ENCODE measurements at places on chromosomes 5 and 9. TPM values are rescaled to one million over a fixed set of nuclear protein-coding genes. Genes with fewer than 3 reads are reported as not detected.

GRCh38 chr5:150159031-150159430 lies 3.4 kb upstream of the PDGFRB start:
- no peak for ATAC-seq

DNA sequence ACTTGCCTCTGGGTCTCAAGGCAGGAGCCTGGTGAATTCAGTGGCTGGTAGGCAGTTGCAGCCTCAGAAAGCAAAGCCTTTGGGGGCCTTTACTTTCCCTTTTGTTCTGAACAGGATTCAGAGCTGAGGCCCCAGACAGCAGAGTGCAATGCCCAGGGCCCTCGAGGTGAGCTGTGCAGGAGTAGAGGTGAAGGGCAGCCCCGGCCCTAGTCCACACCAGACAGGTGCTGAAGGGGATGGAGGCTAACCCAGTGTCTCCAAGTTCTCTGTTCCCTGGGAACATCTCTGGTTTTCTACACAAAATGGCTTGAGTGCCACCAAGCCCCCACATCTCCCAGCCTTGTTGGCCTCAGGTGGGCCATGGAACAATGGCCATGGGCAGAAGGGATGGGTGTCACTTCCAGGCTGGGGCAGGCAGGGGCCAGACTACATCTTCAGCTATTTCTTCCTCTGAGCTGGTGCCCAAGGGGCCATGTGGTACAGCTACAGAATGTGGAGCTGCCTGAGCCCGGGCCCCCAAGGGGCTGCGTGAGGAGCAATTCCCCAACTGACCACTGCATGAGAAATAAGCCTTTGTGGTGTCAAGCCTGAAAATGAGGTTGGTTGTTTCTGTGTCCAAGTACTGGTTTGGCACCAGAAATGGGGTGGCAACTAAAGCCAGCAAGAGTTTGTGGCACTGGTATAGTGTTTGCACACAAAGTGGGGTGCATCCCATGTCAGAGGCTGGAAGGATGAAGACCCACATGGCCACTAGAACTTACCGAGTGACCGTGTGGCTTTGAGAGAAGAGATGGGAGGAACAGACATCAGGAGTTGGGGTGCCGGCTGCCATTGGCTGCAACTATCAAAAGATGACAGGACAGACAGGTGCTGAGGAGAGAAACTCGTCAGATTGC lies 57.8 kb downstream of the BARX1 start:
- no peak for ATAC-seq

DNA sequence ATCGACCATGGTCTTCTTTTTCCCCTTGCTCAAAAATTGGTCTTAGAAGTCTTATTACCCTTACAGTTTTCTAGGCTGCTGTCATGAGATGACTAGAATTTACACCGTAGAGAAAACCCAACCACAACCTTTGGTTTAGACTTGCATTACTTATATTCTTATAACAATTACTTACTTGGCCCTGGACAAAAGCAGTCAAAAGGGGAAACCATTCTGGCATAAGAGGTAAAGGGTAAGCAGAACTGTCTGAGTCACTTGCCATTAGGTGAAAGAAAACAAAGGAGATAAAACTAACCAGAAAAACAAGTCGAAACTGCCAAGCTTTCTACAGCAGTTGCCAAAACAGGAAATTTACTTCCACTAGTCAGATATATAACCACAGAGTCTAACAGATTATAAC lies 17.9 kb downstream of the TMEM245 start:
- ATAC-seq = no peak

DNA sequence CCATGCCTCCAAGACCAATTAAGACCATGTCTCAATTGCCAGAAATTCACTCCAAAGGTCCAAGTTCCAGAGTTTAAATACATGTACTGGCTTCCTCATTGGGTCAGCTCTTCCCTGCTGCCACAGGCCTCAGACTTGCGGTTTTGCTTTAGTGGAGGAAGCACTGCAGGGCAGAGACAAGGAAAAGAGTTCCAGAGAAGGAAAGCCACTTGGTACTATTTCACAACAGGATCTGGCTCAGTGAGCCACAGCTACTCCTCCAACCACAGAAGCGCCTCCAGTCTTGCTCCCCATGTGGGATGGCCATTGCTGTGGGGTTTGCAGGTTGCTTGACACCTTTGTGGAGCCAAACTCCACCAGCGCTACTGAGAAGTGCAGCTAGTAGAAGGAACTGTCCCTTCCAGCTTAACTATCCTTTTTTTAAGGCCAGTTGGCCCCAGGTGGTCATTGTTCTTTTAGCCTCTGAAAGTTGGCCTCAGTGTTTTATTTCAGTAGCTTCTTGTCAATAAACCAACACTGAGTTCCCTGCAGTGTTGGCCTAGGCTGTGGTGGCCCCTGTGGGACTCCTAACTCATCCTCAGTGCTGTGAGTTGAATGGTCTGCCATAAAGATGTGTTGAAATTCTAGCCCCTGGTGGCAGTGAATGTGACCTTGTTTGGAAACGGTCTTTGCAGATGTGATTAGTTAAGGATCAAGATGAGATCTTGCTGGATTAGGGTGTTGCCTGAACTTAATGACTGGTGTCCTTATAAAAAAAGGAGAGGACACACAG lies 93.7 kb upstream of the DAP start:
- ATAC-seq = no peak

DNA sequence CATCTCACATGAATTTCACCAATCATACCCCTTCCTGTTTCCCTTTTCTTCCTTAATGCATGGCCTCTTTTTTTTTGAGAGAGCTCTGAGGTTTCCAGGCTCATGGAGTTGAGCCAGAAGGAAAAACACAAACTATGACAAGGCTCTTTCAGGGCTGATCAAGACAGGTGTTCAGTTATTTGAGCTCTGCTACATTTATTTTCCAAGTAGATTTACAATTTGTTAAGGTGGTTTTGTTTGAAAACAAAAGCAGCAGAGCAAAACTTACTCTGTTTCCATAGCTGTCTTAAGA lies 62.4 kb upstream of the IL7R start:
- ATAC-seq = no peak

GARIN3 gene
- not detected for total RNA-seq

ENC1 gene
- total RNA-seq = 48.0 TPM

CCNI2 gene
- total RNA-seq = 14.3 TPM

NUTM2F gene
- 0.09 TPM for total RNA-seq

CDH10 gene
- 9.4 TPM for total RNA-seq
